Parietal lobe (tissue), 2 donors: ENCODE measurements at places on chromosomes 11 and 22. TPM values are rescaled to one million over a fixed set of nuclear protein-coding genes. Genes with fewer than 3 reads are reported as not detected.

Gene FGF19
- total RNA-seq = not detected

Gene PRMT3
- 25.7 TPM for total RNA-seq

Gene AGBL2
- 0.63 TPM for total RNA-seq

Gene ARHGAP20
- 53.8 TPM for total RNA-seq

Gene SOX6
- total RNA-seq = 68.9 TPM

Gene ANO3
- total RNA-seq = 7.2 TPM

Gene TRPC6
- 10.0 TPM for total RNA-seq

Gene TLCD5
- 21.6 TPM for total RNA-seq
